ENCODE measurements at places on chromosomes 6 and 20.

- no peak for DNase-seq
Measured at GRCh38 chr6:158684745-158685324, 35.0 kb downstream of the SYTL3 start.

- no peak for DNase-seq
Measured at GRCh38 chr6:112225691-112226090, 28.7 kb downstream of the LAMA4 start.

DNA sequence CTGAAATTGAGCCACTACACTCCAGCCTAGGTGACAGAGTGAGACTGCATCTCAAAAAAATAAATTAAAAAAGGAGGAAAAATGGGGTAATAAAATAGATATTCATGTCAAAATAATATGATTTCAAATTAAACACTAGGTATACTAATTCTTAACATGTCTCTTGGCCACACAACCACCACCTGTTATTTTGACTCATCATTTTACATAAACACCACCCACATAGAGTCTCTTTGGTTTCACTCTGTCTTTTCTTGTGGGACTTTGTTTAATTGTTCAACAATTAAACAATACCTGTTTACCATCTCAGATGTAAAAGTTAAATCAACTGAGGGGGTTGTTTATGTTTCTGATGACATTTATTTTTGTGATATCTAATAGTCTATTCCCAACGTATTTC, 476.8 kb upstream of the ADGRB3 start:
- no peak for DNase-seq

GRCh38 chr20:22584522-22584921, at the start of gene FOXA2:
Gene FOXA2 (minus strand): TSS chr20:22584572. CDS start chr20:22584278, 294 bp downstream.
- DNase-seq = no peak

- no peak for DNase-seq
Measured at GRCh38 chr20:12315652-12316051, 398.0 kb downstream of the BTBD3 start.

DNA sequence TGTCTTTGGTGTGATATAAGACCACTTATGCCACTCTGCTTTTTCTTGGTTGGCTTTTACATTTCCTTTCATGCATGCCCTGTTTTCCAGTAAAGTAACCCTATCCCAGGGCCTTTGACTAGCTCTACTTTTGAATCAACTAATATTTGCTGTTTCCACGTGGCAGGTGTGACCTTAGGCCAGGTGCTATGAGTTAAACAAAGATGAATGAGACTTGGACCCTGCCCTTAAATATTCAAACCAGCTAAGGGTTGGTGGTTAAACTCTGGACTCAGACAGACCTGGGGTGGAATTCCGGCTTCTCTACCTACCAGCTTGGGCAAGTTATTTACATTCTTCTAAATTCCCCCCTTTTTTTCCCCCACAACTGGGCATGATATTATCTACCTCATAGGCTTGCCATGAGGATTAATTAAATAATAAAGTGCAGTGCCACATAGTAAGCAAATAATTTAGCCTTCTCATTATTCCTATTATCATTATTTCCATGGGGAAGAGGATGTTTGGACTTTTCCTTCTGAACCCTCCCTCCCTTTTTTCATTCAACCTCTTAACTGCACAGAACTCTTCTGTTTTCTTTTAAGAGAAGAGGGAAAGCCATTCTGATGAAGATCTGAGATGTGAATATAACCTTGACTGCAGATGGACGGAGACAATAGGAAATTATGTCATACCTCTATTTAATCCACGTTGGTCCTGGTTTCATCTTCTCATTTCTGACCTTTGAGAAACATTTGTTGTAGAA, 143.6 kb upstream of the TNFAIP3 start:
- DNase-seq = no peak

- DNase-seq = no peak
Measured at GRCh38 chr6:100084991-100085364, 91.0 kb upstream of the MCHR2 start.

DNA sequence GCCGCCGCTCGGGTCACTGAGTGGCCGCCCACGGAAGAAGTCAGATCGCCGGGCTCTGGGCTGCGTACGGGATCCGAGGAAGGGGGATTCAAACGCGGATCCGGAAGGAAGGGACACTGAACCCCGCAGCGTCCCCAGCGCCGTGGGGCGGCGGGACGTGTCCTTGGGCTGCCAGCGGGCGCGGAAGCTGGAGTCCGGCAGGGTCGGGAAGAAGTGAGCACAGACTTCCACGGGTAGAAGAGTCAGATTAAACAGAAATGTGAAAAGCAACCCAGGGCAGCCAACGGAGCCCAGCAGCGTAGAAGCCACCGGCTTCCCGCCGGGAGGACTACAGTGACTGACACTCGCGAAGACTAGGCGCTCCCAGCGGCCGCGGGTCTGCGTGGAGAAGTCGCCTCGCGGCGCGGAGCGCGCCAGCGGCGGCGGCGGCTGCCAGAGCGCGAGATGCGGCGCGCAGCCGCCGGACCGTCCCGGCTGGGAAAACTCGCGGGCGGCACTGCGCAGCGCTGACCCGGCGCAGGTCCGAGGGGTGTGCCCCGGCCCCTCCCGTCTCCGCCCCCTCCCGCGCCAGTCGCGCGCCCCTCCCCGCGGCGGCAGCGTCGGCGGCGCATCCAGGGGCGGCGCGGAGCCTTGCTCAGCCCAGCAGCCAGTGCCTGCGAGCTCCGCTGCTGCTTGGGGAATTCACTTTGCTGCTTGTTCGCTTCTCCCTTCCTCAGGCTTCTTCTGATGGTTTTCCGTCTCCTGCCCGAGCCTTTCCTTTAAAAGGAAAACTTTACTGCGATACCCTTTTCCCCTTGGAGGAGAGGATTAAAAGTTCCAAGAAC, at the start of gene SAMD5:
SAMD5 (plus strand) TSS at position 649 of the 824 bp plus-strand sequence. CDS start 239 bp downstream, outside the sequence.
- DNase-seq = peak; percentile 53

GRCh38 chr6:1363729-1364572, 25.4 kb upstream of the FOXF2 start:
- no peak for DNase-seq

GRCh38 chr6:112231594-112232060, 22.7 kb downstream of the LAMA4 start:
- no peak for DNase-seq

GRCh38 chr6:67802771-67803170, 832.3 kb upstream of the ADGRB3 start:
- no peak for DNase-seq

- no peak for DNase-seq
Measured at GRCh38 chr20:63206878-63207277, 9.1 kb downstream of the YTHDF1 start.

DNA sequence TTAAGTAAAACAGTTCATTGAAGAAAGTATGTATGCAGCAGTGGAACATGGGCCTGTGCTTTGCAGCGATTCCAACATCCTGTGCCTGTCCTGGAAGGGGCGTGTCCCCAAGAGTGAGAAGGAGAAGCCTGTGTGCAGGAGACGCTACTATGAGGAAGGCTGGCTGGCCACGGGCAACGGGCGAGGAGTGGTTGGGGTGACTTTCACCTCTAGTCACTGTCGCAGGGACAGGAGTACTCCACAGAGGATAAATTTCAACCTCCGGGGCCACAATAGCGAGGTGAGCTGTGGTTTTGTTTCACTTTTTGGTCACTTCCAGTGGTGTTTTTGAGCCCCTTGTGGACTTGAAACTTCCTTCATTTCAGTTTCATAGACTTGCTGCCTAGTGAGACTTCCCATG, 1.7 kb downstream of the TULP4 start:
- no peak for DNase-seq

- no peak for DNase-seq
Measured at GRCh38 chr6:137880746-137881521, 13.9 kb downstream of the TNFAIP3 start.

- DNase-seq = no peak
Measured at GRCh38 chr6:139068846-139069245, 40.3 kb downstream of the ABRACL start.

- DNase-seq = no peak
Measured at GRCh38 chr6:12222405-12223366, 67.5 kb upstream of the EDN1 start.

- DNase-seq = no peak
Measured at GRCh38 chr6:7587631-7588100, 2.3 kb upstream of the SNRNP48 start.

DNA sequence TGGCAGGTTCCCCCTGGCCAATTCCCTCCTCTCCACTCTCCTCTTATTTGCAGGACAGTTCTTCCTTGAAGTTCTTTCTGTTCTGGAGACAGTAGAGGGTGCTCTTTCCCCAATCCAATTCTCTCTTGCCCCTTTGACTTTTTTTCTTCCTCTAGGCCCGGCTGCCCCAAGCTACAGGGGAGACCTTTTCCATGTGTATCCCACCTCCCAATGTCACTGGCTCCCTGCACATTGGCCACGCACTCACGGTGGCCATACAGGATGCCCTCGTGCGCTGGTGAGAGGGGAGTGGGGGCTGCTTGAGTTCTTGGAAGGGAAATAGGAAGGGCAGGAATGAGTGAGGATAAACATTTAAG, 1.5 kb downstream of the VARS2 start:
- DNase-seq = peak; percentile 74

DNA sequence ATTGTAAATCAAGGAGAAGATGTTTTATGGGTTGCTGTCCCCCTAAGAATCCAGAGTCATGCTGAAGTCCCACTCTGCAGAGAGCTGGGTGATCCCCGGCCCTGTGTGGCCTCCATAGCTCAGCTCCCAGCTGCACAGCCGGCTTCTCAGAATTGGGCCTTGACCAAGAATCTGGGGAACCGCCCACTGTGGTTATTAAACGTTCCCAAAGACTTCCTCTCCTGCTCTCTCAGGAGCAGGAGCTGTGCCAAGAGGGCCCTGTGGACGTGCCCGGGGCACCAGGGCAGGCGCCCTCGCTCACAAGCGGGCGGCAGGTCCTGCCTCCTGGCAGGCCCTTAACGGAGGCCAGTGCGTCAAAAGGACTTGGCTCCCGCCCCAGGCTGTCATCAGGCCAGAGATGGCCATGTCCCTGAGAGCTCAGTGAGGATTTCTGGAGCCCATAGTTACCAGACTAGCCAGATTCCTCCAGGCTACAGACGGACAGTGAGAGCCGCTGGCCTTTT, 30.4 kb downstream of the ZC3H12D start:
- peak; percentile 56 for DNase-seq

GRCh38 chr6:114398481-114398880, 55.7 kb upstream of the HS3ST5 start:
- no peak for DNase-seq

GRCh38 chr20:64210656-64211369, 44.7 kb upstream of the PCMTD2 start:
- no peak for DNase-seq

DNA sequence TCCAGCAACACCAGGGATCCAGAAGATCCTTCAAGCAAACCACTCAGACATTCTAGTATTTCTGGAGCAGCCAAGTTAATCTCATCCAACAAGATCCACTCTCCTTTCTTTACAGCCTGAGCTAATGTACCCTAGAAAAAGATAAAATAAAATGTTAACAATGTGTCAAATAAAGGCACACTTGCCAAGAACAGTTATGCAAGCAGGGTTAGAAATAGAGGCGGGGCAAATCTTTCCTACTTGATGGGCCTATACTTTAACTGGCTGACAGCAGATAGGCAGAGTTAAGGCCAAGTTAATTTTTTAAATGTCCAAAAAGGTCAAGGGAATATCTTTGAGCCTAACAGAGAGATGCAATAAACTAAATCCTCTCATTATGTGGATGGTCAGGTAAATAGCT, 60.8 kb downstream of the MDN1 start:
- no peak for DNase-seq

DNA sequence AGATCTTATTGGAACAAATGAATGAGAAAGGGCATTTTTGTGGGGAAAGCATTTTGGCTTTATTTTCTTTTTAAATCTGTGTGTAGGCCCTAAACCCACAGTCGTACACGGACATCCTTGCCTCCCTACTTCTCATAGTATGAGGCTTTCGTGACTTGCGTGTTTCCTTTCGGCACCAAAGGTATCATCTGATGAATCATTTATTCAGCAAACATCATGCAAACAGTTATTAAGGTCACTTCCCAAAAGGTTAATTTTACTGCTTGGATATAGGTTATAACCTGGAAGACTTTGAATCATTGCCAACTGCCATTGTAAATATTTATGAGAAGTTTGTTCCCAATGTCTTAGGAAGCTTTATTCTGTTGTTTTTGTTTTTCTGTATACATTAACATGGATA, 15.1 kb upstream of the SLC22A2 start:
- no peak for DNase-seq

DNA sequence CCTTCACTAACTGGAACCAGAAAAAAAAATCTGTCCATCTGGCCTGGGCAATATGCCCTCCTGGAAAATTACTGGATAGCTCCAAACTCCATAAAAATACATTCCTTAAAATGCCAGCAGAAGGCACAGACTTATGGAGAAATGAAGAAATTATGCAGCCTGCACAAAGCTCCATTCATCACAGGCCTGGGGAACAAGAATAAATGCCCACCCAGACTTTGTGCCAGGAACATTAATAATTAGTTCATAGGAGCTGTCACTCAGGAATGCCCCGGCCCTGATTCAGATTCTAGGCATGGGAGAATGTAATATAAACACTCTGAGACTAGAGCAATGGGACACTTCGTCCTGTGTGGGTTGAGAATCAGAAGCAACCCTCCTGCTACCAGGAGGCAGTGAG, 199.3 kb downstream of the OTOR start:
- DNase-seq = no peak

DNA sequence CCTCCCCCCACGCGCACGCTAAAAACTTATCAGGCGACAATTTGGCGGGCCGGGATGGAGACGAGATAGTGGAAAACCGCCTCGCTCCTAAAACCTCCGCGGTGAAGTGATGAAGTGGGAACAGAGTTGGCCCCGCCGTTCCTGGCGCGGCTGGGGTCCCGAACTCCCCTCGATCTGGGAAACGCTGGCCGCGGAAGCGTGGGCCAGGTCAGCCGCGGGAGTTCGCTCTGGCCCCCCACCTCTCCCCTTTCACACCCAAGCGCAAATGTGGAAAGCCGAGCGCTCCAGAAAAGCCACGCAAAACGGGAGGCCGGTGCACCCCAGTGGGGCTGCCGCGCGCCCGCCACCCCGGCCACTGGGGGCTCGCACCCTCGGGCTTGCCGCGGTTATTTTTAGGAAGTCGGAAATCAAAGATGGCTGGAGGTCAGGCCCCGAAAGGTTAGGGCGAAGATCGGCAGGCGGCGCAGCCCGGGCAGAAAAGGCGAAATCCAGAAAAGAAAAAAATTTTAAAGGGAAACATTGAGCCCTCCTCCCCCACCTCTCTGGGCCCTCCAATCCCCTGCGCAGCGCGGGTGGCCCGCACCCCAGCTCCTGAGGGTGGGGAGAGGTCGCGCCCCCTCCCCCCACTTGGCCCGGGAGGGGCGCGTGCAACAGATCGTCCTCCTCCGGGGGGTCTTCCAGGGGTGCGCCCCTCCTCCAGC, 1.0 kb downstream of the SALL4 start:
- DNase-seq = peak; percentile 81
